ENCODE measurements at places on chromosomes 16 and 17.
A peak's percentile ranks its signal among the peaks of the same experiment; 100 is the strongest.

DNA sequence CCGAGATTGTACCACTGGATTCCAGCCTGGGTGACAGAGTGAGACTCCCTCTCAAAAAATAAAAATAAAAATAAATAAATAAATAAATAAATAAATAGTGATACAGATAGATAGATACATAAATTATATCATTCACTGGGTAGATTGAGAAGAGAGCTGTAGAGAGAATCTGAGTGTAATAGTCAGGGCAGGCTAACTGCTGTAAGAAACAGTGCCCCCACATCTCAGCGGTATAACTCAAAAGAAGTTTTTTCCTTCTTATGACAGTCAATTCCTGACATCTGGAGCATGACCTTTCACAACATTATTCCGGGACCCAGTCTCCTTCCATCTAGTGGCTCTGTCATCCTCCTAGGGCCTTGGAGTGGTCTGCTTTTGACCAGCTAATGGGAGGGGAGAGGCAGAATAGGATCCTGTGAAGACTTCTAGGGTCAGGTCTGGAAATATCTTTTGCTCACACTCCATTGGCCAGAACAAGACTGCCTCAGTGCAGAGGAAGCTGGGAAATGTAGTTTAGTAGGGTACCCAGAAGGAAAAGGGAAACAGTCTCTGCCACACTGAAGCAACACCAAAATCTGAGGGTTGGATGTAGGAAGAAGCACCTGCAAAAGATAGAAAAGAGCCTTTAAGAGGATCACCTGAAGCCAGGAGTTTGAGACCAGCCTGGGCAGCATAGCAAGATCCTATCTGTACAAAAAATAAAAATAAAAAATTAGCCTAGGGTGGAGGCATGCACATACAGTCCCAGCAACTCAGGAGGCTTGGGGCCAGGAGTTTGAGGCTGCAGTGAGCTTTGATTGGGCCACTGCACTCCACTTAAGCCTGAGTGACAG is 3.0 kb upstream of the QPRT start:
- DNase-seq = no peak

DNA sequence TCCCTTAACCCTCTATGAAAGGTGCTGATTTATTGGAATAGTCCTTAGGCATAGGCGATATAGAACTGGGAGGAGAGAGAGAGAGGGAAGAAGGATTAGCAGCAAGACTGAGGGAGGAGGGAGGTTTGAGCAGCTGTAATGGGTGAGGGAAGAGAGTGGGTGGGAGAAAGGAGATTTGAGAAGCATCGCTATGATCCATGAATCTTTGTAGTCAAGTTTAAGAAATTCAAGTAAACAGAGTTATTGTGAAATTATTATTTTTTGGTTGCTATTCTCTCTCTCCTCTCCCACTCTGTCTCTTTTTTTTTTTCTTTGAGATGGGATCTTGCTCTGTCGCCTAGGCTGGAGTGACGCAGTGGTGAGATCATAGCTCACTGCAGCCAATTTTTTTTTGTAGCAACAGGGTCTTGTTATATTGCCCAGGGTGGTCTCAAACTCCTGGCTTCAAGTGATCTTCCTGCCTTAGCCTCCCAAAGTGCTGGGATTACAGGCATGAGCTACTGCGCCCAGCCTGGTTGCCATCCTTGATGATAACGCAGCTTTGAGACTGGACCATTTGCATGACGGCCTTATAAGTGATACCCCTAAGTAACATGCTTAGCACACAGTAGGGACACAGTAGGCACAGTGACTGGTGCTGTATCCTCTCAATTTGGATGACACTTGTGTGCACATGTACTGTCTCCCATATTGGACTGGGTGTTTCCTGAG is 21.0 kb upstream of the TNS4 start:
- no peak for DNase-seq

- no peak for DNase-seq
Observed at GRCh38 chr16:86925067-86925791, 346.9 kb downstream of the FOXL1 start.

DNA sequence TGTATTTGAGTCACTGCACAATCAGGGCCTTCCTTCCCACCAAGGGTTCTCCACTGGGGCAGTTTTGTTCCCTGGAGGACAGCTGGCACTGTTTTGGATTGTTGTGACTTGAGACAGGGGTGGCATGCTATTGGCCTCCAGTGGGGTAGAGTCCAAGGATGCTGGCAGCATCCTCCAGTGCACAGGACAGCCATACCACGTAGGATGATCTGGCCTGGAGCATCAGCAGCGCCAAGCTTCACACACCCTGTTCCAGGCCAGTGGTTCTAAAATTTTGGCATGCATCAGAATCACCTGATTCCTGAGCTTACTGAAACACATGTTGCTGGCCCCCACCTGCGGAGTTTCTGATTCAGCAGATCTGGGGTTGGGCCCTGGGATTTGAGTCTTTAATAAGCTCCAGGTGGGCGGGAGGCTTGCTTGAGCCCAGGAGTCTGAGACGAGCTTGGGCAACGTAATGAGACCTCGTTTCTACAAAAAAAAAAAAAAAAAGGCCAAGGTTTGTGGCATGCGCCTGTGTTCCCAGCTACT is 83.2 kb downstream of the MGAT5B start:
- no peak for DNase-seq

- DNase-seq = no peak
Observed at GRCh38 chr17:69959283-69959682, 115.7 kb upstream of the KCNJ16 start.

- DNase-seq = peak; percentile 83
Observed at GRCh38 chr16:20610211-20610891, 34.2 kb upstream of the ACSM2B start.

- DNase-seq = no peak
Observed at GRCh38 chr16:81562174-81562849, 117.7 kb downstream of the CMIP start.

GRCh38 chr17:63039899-63040602 is 74.0 kb downstream of the TANC2 start:
- DNase-seq = no peak

DNA sequence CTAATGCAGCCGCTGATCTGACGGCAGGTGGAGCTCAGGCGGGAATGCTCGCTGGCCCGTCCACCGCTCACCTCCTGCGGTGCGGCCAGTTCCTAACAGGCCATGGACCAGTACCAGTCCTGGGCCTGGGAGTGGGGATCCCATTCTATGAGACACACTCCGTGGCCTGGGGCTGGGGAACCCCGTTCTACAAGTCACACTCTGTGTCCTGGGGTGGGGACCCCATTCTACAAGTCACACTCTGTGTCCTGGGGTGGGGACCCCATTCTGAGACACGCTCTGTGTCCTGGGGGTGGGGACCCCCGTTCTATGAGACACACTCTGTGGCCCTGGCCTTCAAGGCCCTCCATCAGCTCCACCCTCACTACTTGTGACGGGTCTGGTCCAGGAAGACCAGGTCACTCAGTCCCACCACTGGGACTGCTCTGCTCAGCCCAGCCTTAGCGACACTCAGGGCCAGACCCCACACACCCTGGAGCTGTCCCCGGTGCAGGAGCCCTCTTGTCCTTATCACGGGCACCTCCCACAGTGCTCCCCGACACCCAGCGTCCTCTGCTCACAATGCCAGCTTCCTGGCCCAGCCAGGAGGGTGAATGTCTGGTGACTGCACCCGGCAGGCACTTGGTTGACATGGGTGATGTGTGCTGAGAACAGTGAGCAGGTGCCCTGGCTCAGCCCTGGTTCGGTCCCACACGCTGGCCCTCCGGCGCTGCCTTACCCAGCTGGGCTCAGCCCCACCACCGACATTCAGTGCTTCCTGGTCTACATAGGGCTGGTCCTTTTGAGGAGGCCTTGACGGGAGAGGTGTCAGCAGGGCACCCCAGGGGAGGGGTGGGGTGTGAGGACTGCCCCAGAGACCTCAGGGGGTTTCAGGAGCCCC is 89.1 kb downstream of the TBC1D16 start:
- no peak for DNase-seq

- DNase-seq = no peak
Observed at GRCh38 chr17:76382803-76383545, 1.4 kb upstream of the SPHK1 start.

DNA sequence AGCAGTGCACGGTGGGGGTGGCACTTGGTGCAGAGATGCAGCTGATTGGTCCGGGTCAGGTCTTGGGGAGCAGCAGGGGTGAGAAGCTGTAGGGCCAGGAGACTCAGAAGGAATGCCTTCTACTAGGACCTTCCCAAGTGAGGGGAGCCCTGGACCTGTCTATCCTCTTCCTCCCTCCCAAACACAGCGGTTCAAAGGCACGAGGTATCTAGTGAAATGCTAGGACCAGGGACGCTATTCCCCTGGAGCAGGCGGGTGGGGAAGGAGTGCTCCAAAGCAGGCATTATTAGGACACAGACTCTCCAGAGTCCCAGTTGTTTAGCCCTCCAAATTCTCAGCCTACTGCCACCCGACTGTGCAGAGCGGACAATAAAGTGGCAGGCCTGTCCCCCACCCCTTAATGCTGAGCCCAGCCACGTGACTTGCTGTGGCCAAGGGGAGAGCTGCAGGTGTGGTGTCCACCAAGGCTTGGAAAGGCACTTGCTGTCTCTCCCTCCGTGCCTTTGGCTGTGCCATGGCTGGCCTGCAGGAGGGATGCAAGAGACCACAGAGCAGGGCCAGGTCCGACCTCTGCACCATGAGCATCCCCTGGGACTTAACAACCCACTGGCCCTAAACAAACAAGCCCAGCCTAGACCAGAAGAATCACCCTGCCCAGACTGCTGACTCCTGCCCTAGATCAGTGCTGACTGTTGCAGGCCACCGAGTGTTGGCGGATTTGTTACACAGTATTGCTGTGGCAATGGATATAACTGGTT is 97.2 kb downstream of the TBC1D16 start:
- DNase-seq = no peak

DNA sequence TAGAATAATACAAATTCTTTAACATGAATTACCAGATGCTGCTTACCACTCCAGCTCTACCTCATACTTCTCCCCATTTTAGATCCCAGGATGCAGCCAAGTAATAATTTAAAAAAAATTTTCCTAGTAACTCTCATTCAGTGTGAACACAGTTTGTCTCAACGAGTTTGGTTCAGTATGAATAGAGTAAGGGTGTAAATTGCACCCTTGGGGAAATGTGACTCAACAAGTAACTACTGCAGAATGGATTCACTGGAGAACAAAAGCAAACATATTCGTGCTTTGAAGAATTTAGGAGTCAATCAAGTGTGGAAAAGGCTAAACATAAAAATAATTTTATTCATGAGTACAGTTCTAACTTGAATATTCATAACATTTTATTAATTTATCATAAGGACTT is 23.0 kb downstream of the KCNJ16 start:
- DNase-seq = peak; percentile 26

DNA sequence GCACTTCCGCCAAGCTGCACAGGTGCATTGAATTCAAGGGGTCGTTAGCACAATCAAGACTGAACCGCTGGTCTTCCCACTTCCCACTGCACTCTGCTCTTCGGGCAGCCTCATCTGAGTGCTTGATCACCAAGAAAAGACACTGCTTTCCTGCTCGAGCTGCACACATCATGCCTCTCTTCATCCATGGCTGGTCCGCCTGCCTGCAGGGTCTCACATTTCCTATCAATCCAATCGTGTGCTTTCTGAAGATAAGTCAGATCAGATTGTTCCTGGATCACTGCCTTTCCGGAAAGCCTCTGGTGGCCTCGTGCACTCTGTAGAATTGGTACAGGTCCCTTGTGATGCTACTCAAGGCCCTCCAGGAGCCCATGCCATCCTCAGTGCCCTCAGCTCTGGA is 30.8 kb upstream of the HSBP1 start:
- no peak for DNase-seq

DNA sequence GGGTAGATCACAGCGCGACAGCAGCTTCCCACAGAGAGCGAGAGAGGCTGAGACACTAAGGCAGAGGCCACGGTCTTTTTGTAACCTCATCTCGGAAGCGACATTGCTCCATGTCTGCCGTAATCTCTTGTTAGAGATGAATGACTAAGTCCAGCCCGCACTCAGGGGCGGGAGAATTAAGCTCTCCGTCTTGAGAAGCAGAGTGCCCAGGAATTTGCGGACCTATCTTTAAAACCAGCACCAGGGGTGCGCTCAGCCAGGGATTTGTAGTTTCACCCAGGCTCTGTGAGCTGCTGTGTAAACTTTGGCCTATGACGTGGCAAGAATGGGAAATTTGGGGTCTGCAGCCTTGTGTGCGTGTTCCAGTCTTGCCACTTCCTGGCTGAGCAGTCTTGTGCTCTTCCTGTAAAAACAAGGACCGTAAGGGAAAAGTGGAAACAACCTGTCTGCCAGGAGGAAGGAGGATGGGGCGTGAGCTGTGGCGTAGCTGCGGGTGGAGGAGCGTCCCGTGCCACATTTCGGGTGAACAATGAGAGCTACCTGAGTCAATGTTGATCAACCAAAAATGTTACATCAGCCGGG is 16.0 kb upstream of the JPH3 start:
- DNase-seq = no peak
